Fibroblast of lung (primary cell): ENCODE measurements at places on chromosomes 12 and 14.

DNA sequence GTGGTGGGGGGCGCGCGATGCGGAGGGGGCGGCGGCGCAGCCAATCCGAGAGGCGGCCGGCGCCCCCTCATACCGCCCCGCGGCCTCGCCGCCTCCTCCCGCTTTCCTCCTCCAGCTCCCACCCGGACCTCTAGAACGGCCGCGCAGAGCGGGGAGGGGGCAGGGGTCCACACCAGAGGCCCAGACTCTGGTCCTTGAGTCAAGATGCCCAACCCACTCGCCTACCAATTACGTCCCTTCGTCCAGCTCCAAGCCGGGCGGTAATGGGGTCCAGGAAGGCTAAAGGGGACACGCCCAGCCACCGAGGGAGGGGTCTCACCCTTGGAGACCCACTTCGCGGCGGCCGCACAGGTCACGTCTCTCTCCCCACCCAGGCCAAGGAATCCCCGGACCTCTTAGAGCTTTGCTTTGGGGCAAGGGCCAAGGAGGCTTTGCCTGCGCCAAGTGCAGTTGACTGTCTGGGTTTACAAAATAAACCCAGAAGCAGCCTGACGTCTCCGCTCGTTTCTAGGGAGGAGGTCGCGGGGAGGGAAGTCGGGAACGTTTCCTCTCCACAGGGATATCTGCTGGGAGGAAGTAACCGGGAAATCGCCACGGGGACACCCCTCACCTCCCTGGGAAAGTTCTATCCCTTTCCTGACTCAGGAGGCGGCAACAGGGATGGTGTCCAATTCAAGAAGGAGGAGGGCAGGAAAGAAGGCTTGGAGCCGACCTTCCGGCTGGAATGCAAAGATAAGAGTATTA, 394 bp upstream of the AMIGO2 start:
- H3K27ac ChIP-seq = peak overlapping the region; percentile 77
- DNase-seq = peak; percentile 75
- no peaks in the 10 kb centered on the region for H3K27me3 ChIP-seq
- peaks cover 14% of the 10 kb centered on the region for H3K4me1 ChIP-seq
- H3K36me3 ChIP-seq = no peaks in the 10 kb centered on the region
- H3K4me3 ChIP-seq = peak overlapping the region; percentile 75

DNA sequence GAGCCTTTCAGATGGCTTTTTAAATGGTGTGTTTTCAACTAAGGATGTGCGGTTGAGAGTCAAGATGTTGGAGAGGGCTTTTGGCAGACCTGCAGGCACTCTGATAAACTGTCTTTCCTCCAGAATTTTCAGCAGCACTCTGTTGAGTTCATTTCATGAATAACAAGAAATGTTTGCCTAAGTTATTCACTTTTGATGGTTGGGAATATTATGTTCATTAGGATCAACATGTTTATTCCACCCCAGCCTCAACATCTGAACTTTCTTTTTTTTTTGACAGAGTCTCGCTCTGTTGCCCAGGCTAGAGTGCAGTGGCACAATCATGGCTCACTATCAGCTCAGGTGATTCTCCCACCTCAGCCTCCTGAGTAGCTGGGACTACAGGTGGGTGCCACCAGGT, 68.4 kb downstream of the C12orf75 start:
- no peaks in the 10 kb centered on the region for H3K27me3 ChIP-seq
- H3K4me3 ChIP-seq = no peak overlapping the region
- no peak for DNase-seq

GRCh38 chr12:56078931-56079722, 838 bp upstream of the ERBB3 start:
- H3K4me1 ChIP-seq = no peaks in the 10 kb centered on the region
- H3K27me3 ChIP-seq = peaks cover 26% of the 10 kb centered on the region
- DNase-seq = peak; percentile 75
- no peak overlapping the region for H3K27ac ChIP-seq
- H3K4me3 ChIP-seq = peak overlapping the region; percentile 69

GRCh38 chr14:88840926-88841325, 16.5 kb downstream of the TTC8 start:
- H3K4me1 ChIP-seq = peaks cover 5% of the 10 kb centered on the region
- no peaks in the 10 kb centered on the region for H3K36me3 ChIP-seq
- no peak overlapping the region for H3K27ac ChIP-seq
- DNase-seq = no peak
- H3K27me3 ChIP-seq = no peaks in the 10 kb centered on the region

- H3K36me3 ChIP-seq = no peaks in the 10 kb centered on the region
- no peaks in the 10 kb centered on the region for H3K4me1 ChIP-seq
- H3K27ac ChIP-seq = no peak overlapping the region
- H3K27me3 ChIP-seq = no peaks in the 10 kb centered on the region
- H3K4me3 ChIP-seq = no peak overlapping the region
- peak; percentile 68 for DNase-seq
Observed at GRCh38 chr12:108752387-108752786, 21.1 kb upstream of the CORO1C start.

- H3K4me3 ChIP-seq = no peak overlapping the region
- H3K27ac ChIP-seq = no peak overlapping the region
- H3K36me3 ChIP-seq = no peaks in the 10 kb centered on the region
- no peaks in the 10 kb centered on the region for H3K4me1 ChIP-seq
- DNase-seq = no peak
Observed at GRCh38 chr14:24325963-24326362, 8.9 kb downstream of the ADCY4 start.

DNA sequence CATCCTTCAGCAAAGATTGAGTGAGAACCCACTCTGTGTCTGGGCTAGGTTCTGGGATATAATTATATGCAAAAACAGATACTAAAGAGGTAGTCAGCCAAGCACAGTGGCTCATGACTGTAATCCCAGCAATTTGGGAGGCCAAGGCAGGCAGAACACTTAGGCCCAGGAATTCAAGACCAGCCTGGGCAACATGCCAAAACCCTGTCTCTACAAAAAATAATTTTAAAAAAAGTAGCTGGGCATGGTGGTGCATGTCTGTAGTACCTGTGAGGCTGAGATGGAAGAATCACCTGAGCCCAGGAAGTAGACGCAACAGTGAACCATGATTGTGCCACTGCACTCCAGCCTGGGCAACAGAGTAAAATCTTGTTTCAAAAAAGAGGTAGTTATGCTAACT, 237.5 kb upstream of the HMGA2 start:
- H3K4me1 ChIP-seq = no peaks in the 10 kb centered on the region
- H3K27ac ChIP-seq = no peak overlapping the region
- no peaks in the 10 kb centered on the region for H3K27me3 ChIP-seq
- H3K4me3 ChIP-seq = no peak overlapping the region
- DNase-seq = no peak

GRCh38 chr14:45083976-45084722, at the start of gene PRPF39:
TSS of gene PRPF39 (plus strand) at chr14:45084116. CDS start at chr14:45095240, 11,124 bp downstream.
- peak within 1 kb of the TSS; percentile 77 for H3K4me3 ChIP-seq
- peak; percentile 86 for DNase-seq
- H3K36me3 ChIP-seq = no peaks in the 10 kb centered on the region
